NK-92 treated with Interleukin-12 subunit alpha and Interleukin-12 subunit beta, amount 100 ng/mL, for 24 hours (cell line): ENCODE measurements at places on chromosomes 4 and X.

- no peak for DNase-seq
Observed at GRCh38 chrX:38699696-38700095, 101.6 kb upstream of the MID1IP1 start.

DNA sequence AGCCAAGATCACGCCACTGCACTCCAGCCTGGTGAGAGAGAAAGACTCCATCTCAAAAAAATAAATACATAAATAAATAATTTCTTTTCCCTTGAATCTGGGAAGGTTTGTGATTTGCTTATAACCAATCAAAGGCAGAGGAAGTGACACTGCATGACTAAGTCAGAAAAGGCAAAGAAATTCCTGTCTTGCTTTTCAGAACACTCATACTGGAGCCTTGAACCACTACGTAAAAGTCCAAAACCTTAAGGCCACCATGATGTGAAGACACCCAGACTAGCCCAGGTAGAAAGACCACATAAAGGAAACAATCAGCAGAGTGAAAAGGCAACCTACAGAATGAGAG lies 36.6 kb downstream of the TMEM156 start:
- no peak for DNase-seq

DNA sequence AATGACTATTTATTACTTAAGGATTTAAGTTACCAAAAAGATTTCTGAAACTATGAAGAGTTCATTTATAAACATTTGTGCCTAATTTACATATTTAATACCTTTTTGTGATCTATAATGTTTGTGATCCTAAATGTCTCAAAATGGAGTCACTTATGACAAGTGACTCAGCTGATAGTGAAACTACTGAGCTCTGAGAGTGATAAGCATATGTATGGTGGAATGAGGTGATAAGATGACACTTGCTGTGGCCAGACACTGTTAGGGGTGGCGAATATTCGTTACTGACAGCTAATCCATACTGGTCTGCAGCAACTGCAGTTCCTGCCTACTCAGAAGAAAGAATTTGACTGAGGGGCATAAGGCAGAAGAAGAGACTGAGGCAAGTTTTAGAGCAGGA lies 5.5 kb upstream of the NXF3 start:
- DNase-seq = no peak

GRCh38 chrX:37314531-37314930 lies 34.6 kb upstream of the PRRG1 start:
- DNase-seq = no peak

DNA sequence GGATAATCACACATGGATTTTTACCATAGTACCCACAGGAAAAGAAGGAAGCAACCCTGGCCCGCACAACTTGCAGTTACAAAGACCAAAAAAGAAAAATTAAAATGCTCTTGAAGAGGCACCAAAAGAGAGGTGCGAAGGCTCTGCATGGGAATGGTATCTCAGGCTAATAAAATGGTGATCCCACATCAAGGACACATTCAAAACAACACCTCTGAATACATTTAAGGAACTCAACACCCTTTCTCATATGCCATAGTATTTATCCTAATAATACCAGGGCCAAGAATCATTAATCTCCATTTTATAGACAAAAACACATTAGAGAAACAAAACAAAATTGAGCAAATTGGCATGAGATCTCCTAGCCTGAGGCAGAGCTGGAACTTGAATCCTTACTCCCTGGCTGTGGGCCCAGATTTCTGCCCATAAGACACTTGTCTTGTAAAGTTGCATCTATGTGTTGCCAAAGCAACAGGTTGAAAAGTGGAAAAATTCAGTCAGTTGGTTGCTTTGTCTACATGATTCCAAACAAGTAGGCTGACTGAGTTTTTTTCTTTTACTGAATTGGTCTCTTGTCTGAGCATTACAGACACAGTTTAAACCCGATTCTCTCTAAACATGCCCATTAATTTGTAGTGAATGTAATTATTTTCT lies 33.5 kb downstream of the GUCY2F start:
- no peak for DNase-seq

DNA sequence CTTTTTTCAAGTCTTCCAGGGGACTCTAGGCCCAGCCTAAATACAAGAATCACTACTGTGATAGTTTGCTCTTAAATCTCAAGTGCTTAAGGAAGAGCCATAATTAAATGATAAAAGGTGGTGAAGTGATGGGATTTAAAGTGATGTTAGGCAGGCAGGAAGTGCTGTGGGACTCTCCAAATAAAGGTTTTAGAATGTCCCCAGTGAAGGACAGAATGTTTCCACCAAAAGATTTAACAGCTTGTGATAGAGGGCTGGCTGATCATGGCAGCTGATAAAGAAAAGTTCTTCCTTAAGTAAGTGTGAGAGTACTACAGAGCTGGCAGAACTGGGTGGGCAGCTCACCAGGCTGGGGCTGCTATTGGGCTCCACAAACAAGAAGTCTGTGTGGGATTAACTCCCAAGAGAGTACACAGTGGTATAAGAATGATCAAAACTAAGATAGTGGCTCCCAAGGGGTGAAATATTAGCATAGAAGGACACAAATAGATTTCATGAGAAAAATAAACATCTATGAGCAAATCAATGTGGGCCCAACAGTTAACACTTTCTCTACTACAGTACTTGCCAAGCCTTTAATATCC lies 637.2 kb upstream of the CPEB2 start:
- DNase-seq = no peak

DNA sequence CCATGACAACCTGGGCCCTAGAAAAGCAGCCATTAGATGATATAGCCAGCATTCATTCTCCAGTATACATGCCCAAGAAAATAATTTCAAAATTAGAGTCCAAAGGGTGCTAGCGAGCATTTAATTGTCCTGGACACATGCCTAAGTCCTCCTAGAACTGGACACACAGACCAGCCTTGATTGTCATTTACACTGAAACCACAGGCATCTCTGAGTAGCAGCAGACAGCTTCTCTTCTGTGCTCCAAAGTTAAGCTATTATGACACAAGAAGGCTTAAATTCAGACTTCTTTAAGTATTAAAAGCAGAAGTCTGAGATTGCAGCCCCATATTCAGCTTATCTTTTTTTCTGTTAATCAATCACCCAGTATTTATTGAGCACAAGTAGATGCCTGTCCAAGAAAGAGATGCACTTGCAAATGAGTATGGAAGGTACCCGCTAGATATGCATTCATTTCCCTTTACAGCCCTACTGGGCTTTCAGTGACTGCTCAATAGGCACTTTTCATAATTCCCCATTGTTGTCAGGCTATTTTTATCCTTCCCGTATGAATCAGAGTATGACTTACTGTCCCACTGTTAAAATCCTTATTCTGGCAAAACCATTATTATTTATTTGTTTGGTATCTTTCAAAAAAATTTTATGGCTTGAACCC lies 374.1 kb downstream of the FBXW7 start:
- DNase-seq = no peak

- DNase-seq = no peak
Observed at GRCh38 chr4:48491514-48492176, 1.6 kb downstream of the ZAR1 start.

- no peak for DNase-seq
Observed at GRCh38 chr4:78293821-78294301, 236.7 kb downstream of the FRAS1 start.

GRCh38 chrX:41599507-41599906 lies 89.3 kb upstream of the GPR34 start:
- DNase-seq = no peak

DNA sequence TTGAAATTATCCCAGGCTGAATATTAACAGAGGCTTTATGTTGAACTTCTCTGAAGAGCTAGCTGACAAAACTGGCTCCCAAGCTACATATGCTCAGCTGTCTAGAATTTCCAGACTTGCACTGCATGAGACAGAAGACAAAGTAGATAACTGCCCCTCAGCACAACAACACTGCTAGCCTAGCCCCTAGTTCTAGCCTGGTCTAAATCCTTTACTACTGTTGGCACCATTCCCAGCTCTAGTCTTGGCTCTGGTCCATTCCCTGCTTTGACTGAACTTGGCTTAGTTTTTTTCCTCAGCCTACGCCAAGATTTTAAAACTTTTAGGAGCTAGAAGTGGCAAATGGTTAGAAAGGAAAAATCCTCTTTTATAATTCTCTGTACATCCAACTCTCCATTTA lies 7.6 kb upstream of the OPHN1 start:
- no peak for DNase-seq

GRCh38 chrX:149461746-149462145 lies 43.4 kb downstream of the IDS start:
- no peak for DNase-seq

GRCh38 chrX:130005089-130005807 lies 22.8 kb downstream of the BCORL1 start:
- DNase-seq = no peak

DNA sequence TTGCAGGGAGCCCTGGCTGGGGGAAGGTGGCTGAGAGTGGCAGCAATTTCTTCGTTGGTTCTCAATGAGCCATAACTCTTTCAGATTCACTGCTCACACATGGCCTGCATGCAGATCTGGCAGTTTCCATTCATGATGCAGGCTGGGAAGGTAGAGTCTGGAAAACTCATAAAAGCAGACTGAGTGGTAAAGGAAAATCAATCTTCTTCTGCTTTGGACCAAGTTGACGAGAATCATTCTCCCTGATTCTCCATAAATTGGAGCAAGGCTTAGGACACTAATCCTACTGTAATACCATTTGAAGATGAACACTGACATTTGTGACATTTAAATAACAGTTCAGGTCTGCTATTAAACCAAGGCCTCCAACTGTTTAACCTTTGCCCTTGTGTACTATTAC lies 35.3 kb upstream of the HAND2 start:
- DNase-seq = no peak

GRCh38 chr4:7910952-7911578 lies 28.6 kb downstream of the AFAP1 start:
- DNase-seq = no peak

GRCh38 chr4:165464813-165465381 lies 86.1 kb downstream of the CPE start:
- no peak for DNase-seq

DNA sequence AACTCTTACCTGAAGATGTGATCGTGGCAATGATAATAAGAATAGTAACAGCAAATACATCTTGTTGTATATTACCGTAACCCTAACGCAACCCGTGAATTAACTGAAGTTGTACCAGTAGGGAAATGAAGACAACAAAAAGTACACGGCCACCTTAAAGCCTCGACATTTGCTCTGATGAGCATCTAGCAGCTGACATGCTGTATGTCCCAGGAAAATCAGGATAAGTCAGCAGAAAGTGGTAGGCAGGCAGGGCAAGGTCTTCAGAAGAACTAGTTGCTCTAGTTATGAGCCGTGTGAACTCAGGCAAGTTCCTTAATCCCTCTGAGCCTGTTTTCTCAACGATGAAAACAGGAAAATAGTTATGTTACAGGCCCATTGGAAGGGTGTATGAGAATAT lies 7.7 kb upstream of the ASB5 start:
- DNase-seq = no peak
